Activated T-helper 17 cell treated with anti-CD3 and anti-CD28 coated beads, Interleukin-2, amount 50 U/mL, for 72 hours (primary cell): ENCODE measurements at places on chromosomes 7 and 10.

- ATAC-seq = no peak
Observed at GRCh38 chr7:7739204-7740036, 21.0 kb upstream of the RPA3 start.

DNA sequence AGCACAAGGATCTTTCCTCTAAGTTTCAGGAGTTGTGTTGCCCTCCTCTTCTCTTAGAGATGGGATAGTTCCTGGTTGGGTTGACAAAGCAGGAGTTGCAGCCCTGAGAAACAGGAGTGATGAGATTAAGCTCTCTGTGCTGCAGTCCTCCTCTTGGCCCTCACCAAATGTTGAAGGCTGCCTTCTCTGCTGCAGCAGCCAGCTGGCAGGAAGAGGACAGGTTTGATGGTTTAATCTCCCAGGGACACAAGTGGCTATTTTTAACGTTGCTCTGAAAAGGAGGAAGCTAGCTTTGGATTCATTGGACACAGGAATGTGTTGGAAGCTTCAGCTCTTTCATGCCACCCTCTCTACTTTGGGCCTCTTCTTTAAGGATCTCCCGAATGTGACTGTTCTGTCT, 9.4 kb downstream of the STRIP2 start:
- no peak for ATAC-seq

DNA sequence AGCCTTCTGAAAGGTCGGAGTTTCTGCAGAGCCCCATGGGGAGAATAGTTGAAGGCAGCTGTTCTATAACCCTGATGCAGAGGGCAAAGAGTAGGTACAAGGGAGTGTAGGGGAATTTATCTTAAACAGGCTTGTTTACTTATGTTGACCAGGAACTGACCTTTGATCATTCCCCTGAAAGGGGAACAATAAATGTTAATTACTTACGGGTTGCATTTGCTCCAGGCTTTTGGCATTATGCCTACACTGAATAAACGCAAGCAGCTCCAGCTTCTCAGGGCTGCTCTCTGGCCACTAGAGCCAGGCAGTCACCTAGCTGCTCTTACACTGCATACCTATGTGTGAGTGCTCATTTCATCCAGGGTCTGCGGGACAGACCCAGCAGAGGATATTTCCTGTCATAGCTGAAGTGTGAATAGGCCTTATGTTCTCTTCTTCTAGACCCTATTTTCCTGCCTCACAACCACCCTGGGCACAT, 26.9 kb upstream of the ABCA13 start:
- ATAC-seq = no peak

GRCh38 chr7:132751244-132751647, 175.0 kb upstream of the PLXNA4 start:
- no peak for ATAC-seq

- no peak for ATAC-seq
Observed at GRCh38 chr7:147564786-147565476, 1025.6 kb upstream of the C7orf33 start.

- no peak for ATAC-seq
Observed at GRCh38 chr7:112503361-112503972, 22.7 kb downstream of the LSMEM1 start.

DNA sequence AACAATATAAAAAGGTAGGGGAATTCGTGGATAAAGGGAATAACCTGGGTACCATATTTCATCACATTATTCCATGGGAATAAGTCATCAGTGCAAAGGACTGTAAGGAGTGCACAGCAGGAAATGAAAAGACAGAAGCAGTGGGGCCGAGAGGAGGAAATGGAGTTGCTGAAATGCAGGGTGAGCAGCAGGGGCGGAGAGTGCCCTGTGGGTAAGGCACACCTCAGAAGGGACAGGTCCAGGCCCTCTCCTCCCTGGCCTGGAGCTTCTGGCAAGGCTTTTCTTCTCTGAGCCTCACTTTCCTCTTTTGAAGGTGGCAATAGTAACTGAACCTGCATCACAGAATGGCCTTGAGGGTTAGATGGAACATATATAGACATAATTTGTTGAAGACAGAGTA, 26.2 kb downstream of the IKZF1 start:
- ATAC-seq = no peak
